ENCODE measurements at places on chromosomes 2 and 18.

GRCh38 chr2:240326246-240326645 lies 109.2 kb upstream of the GPC1 start:
- DNase-seq: no peak

GRCh38 chr2:239179851-239180371 lies 220.9 kb downstream of the HDAC4 start:
- DNase-seq: no peak

DNA sequence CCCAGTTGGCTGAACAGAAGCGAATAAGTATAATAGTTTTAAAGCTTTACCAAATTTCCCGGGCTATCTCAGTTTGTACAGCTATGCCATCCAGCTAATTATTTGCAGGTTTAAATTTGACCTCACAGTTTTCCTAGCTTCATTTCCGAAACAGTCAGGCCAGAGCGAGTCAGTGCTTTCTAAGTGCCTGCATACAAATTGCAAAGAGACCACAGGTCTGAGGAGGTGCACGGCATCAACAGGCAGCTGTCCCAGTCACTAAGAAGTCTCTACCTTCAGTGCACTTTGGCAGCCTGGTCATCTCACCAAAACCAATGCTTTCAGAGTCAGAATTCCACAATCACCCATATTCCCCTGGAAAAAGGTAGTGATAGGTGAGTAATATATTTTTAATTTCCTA lies 51.9 kb downstream of the LAMA1 start:
- DNase-seq: no peak

GRCh38 chr18:8912348-8913326 lies 189.9 kb upstream of the NDUFV2 start:
- no peak for DNase-seq

- DNase-seq: no peak
Measured at GRCh38 chr2:118979152-118979861, 37.3 kb downstream of the MARCO start.

DNA sequence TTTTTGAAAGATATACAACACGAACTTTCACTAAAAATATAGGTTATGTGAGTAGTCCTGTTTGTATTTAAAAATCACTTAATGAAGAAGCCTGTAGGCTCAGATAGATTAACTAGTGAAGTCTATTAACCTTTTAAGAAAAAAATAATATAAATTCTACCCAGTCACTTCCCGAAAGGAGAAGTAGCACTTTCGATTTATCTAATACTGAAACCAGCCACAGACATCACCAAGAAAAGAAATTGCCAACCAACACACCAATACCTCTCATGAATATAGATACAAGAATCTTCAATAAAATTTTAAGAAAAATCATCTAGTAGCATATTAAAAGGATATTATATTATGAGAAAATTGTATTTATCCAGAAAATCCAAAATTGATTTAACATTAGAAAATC lies 160.5 kb downstream of the GALNT13 start:
- DNase-seq: no peak

- DNase-seq: no peak
Measured at GRCh38 chr2:20755132-20755800, 67.6 kb downstream of the LDAH start.

DNA sequence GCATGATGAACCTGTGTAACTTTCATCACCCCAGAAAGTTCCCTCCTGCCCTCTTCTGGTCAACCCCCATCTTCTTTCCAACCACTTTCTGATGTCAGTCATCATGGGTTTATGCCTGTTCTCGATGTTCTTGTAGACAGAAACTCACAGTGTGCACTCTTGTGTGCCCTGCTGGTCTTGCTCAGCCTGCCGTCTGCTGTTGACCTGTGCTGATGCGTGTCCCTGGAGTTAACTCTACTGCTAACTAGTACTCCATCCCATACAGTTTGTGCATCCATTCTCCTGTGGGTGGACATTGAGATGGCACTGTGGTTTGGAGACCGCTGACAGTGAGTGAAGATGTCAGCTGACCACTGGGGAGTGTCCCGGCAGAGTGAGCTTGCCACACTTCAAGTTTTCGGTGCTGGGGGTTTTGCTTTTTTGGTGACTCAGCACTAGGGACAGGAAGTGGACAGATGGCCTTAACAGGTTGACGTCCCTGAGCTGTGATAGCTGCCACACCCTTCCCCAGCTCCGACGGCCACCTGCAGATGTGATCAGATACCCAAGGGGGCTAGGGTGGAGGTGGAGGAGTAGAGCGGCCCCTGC lies 14.8 kb downstream of the KLHL29 start:
- DNase-seq: no peak

GRCh38 chr2:166563894-166564293 lies 69.8 kb upstream of the SCN7A start:
- DNase-seq: no peak

DNA sequence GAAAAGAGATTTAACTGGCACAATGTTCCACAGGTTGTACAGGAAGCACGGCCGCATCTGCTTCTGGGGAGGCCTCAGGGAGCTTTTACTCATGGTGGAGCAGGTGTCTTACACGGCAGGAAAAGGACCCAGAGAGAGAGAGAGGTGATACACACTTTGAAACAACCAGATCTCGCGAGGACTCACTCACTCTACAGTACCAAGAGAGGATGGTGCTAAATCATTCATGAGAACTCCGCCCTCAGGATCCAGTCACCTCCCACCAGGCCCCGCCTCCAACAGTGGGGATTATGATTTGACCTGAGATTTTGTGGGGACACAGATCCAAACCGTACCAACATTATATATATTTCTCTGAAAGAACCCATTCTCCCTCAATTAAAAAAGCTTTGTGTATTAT lies 79.7 kb upstream of the DOCK10 start:
- no peak for DNase-seq

- DNase-seq: no peak
Measured at GRCh38 chr18:65025756-65026155, 725.1 kb upstream of the CDH7 start.

- DNase-seq: no peak
Measured at GRCh38 chr18:31246460-31246859, 71.5 kb upstream of the DSG1 start.

DNA sequence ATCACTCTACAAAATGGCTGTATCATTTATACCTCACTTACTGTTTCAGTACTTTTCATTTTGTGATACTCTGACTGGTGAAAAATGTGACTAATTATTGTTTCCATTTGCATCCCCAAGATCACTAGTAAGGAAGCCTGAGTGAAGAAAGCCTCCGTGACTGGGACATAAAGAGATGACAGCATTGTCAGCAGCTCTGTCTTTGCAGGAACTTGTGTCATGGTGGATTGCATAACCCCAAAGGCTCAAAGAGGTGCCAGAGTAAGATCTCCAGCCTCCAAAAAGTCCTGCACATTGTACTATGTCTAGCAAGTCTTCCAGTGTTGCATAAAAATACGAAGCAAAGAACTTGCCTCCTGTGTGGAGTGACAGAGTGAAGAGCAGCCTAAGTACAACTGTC lies 187.5 kb upstream of the CRIM1 start:
- no peak for DNase-seq

- DNase-seq: no peak
Measured at GRCh38 chr18:48975120-48975816, 24.5 kb upstream of the SMAD7 start.

DNA sequence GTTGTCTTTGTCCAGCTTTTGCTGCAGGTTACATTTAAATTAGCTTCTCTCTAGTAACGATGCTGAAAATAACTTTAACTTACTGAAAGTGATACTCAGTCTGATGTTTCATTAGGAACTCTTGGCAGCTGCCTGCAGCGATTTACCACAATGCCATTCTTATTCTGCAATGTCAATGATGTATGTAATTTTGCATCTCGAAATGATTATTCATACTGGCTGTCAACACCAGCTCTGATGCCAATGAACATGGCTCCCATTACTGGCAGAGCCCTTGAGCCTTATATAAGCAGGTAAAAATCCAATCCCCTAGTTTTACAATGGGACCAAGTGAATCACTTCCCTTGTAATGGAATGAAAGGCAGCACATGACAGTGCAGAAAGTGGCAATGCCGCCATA lies 16.3 kb upstream of the MFF start:
- DNase-seq: no peak

GRCh38 chr2:206204710-206205109 lies 45.0 kb downstream of the EEF1B2 start:
- DNase-seq: no peak

- no peak for DNase-seq
Measured at GRCh38 chr2:101766337-101766736, 68.8 kb downstream of the MAP4K4 start.

GRCh38 chr2:83990636-83991035 lies 468.4 kb downstream of the SUCLG1 start:
- DNase-seq: no peak

- no peak for DNase-seq
Measured at GRCh38 chr18:75183973-75184493, 24.9 kb downstream of the PTGR3 start.

GRCh38 chr2:153488072-153488471 lies 9.5 kb upstream of the RPRM start:
- DNase-seq: no peak

DNA sequence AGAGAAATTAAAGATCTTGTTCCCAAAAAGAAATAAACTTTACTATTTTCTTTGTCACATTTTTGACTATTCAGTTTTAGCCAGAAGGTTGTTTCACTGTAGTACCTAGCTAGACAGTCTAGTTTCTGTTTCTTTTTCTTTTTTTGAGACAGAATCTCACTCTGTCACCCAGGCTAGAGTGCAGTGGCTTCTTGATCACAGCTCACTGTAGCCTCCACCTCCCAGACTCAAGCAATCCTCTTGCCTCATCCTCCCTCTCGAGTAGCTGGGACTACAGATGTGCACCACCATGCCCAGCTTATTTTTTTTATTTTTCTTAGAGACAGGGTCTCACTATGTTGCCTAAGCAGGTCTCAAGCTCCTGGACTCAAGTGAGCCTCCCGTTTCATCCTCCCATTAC lies 2.2 kb downstream of the RBM45 start:
- no peak for DNase-seq

- no peak for DNase-seq
Measured at GRCh38 chr2:8198766-8199382, 483.0 kb upstream of the ID2 start.

DNA sequence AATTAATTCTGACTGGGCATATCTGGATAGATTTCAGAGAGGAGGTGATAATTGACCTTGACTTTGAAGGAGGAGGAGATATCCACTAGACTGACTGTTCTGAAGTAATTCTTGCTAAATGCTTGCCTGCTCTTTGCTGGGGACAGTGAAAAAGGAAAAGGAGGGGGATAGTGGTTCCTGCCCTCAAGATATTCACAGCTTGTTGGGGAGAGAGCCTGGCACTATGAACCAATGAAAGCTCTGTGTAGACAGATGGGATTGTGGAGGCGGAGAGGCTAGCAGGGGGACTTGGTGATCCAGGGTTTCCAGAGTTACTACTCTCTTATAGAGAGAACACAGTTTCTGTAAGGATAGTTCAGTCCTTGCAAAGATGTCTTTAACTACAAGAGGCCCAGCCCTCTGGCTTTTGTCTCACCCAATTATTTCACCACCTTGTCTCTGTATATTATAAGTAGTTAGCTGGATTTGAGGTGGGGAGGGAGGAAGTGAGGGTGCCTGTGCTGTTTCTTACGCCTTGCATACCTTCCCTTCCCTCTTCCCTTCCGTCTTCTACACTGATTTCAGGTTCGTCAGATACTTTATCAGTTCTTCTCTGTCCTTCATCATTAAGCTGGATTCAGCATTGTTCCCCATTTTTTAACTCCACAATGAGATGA lies 190.4 kb downstream of the PRKCE start:
- no peak for DNase-seq

DNA sequence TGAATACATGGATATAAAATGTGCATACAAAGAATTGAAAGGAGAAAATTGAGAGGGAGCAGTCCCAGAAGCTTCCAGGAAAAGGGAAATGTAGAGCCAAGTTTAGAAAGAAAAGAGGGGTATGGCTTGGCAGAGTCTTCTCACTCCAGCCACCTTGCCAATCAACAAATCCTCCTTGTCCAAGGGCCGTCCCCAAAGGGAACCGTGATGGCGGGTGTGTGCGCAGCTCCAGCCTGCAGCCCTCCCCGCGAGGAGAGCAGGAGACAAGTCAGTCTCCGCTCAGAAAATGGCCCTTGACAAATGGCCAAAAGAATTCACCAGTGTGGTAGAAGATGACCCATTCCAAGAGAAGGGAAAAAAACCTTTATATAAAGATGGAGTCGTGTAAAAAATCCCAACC lies 448.3 kb upstream of the POU3F3 start:
- DNase-seq: no peak

DNA sequence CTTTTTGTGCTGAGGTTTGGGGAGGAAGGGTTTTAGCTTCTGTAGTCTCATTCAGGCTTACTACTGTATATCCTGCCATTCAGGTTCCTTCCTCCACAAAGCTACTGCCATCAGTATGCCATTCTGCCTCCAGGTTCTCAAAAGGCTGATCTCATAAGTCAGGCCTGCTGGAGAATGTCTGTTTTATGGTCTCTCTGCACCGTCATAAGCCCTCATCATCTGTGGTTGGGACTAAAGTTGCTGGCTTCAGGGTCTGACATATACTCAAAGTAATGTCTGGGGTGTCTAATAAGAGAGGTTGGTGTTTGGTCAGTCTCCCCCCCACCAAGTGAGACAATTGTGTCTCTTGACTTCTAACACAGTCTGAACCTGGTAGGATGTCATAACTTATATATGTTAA lies 36.2 kb upstream of the CCBE1 start:
- DNase-seq: no peak

DNA sequence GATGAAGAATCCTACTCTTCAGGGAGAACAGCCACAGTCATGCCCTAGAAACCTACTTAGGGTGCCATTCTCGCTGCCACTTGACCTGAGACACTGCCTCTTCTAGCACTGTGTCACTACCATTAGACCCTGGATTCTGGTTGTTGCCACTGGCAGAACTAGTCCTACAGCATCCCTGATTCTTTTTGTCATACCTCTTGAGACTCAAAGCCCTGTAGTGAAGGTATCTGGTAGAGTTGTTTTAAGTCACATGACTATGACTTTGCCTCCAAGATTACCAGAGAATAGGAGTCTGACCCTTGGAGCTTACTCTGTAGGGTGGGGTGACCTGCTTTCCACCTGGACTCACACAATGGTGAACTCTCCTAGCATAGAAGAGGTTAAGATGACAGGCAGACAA lies 296.7 kb downstream of the TNS1 start:
- DNase-seq: no peak

DNA sequence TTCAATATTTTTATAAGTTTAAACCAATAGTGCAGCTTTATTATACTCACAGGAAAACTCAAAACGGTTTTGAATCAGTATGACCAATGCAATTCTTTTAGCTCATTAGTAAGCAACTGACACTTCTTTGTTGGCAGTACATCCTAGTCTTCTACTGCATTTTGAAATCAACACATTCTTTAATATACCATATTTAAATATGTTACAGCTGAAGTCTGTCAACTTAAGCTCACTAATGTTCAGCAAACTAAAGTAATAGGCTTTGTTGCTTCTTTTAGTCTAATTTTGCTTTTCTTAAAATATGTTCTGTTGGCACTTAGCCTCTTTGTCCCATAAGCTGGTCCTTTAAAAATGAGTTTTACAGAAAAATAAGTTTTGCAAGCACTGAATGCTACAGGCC lies 55.4 kb upstream of the CCBE1 start:
- no peak for DNase-seq

DNA sequence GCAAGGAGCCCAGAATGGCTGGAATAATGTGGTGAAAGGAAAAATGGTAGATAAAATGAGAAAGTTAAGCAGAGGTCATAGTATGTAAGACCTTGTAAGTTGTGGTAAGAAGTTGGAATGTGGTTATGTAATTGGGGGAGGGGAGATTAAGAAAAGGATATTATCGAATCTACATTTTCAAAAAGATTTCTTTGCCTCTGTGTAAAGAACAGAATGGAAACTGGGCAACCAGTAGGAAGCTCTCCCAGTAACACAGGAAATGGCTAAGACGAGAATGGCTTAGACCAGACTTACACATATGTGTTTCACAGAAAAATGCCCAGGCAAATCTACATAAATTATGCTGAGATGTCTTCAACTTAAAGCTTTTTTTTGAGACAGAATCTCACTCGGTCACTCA lies 13.2 kb downstream of the MEMO1 start:
- no peak for DNase-seq

All from NCI-H1436 treated with DMSO at 0.1 percent for 48 hours (cell line).